Stimulated activated CD4-positive, alpha-beta T cell treated with anti-CD3 and anti-CD28 coated beads, Interleukin-1b, Interleukin-23, amount 100 ng/mL, for 1 hour (primary cell): ENCODE measurements at places on chromosomes 4 and X.

DNA sequence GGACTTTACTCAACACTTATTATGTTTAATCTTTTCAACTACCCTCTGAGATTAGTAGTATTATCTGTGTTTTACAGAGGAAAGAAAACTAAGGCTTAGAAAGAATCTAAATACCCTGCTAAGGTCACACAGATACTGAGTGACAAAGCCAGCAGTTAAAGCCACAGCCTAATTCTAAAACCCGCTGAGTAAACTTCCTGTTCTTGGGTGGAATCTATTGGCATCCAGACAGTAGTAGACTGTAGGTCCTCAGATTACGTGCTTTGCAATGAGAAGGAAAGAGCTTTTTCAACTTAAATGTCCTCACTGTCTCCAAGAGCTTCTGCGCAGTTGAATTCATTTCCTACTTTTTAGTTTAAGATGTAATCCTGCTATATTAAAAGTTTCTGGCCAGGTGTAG is 126.0 kb downstream of the TENM3 start:
- no peak for DNase-seq

DNA sequence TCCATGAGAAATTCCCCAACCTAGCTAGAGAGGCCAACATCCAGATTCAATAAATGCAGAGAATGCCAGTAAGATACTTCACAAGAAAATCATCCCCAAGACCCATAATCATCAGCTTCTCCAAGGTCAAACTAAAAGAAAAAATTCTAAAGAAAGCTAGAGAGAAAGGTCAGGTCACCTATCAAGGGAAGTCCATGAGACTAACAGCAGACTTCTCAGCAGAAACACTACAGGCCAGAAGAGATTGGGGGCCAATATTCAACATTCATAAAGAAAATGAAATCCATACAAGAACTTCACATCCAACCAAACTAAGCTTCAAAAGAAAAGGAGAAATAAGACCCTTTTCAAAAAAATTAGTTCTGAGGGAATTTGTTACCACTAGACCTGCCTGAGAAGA is 118.8 kb upstream of the ANXA10 start:
- no peak for DNase-seq

DNA sequence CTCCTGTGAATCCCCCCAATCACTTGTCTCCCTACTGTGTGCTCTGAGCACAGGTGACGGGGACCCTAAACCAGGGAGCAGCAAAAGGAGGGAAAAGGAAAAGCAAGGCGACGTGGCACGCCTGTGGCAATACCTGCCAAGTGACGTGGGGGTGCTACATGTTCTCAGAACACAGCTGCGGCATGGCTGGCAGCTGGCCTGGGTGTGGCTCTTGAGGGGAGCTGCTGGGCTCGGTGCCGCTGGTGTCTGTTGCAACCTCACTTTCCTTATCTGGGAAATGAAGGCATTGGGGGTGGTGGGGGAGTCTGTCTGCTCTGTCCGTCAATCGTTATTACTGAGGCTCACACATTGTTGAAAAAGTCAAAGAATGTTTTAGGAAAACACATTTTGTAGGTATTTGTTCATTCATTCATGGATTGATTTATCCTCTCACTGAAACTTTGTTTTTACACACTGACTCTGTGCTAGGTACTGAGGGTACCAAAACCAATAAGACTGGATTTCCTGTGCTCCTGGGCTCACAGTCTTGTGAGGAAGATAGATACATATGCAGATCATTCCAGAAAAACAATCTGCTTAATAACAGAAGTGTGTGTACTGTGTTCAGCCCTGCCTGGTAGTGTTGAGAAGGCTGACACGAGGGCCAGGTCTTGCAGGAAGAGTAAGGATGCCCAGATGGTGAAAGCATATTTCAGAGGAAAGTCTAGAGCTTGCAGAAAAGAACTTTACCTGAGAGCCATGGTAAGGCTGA is 217.6 kb downstream of the PTTG2 start:
- DNase-seq = no peak

DNA sequence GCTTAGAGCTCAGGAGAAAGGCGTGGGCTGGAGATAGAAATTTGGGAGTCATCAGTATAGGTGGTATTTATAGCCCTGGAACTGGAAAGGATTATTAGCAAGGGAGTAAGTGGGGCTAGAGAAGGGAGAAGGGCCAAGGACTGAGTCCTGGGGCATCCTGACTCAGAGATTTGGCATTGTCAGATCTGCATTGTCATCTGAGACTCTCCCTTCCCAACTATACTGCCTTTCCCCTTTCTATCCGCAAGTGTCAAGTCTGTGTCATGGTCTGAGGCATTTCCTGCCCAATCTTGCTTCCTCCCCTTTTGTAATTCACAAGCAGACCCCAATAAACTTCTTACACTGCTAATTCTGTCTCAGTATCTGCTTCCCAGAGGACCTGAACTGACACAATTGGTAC is 24.4 kb upstream of the SLC25A43 start:
- no peak for DNase-seq

DNA sequence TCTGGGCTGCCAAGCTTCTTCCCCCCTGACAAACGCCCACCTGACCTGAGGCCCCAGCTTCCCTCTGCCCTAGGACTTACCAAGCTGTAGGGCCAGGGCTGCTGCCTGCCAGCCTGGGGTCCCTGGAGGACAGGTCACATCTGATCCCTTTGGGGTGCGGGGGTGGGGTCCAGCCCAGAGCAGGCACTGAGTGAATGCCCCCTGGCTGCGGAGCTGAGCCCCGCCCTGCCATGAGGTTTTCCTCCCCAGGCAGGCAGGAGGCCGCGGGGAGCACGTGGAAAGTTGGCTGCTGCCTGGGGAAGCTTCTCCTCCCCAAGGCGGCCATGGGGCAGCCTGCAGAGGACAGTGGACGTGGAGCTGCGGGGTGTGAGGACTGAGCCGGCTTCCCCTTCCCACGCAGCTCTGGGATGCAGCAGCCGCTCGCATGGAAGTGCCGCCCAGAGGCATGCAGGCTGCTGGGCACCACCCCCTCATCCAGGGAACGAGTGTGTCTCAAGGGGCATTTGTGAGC is 37.0 kb downstream of the HTRA3 start:
- DNase-seq = no peak

DNA sequence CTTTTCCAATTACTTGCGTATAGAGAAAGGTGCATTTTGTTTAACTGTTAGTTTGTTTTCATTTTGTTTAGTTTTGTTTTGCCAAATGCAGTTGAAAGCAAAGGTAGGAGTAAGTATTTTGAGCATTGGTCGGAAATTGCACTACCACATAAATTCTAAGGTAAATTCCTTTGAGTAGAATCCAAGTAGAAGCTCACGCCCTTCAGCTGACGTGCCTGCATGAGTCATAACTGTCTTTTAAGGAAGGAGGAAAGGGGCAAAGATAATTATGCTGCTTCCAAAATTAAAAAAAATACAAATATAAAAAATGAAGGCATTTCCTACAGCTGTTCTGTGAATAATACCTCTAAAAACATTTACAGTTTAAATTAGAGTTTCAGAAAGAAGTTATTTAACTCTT is 110.2 kb upstream of the MYOZ2 start:
- no peak for DNase-seq

DNA sequence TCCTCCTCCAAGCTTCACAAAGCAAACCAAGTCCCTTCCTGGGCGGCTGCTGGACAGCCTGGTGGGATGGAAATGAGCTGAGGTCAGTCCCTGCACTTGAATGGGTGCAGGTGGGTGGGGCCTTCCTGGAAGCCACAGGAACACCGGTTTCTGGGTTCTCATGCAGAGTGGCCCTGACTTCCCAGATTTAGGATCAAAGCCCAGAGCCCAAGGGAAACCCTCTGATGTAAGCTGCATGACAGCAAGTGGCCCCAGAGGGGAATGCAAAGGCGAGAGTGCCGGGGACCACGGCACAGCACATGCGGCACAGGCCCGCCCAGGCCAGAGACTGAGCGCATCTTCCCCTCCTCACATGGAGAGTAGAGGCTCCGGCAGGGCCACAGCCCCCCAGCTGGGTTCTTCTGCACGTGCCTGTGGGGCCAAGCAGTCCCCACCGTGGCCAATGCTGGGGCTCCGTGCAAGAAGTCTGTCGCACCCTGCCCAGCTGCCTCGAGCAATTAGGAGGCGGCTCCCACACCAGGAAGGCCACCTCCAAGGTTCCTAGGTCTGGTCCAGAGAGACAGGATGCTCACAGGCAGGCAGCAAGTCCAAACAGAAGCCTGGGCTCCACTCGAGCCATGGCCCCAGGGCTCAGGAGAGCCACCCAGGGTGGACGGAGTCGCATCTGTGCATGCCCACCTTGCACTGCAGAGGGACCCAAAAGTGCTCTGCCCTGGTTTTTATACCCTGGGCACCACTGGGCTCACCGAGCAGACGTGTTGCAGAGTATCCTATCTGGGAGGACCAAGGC is 83.0 kb downstream of the HTRA3 start:
- DNase-seq = no peak

DNA sequence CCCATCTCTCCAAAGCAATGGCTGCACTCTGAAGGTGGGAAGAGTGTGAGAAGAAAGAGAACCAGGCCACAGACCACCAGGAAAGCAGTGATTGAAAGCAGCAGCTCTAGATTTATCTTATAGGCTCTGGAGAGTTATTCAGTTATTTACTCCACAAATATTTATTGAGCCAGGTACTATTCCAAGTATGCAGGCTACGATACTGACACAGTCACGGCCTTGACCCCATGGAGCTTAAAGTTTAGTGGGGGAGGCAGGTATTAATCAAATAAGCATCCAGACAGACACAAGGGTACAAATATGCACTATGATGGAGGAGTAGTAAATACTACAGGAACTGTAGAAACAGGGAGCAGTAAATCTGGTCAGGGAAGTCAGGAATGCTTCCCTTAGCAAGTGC is 2.8 kb downstream of the TMEM185A start:
- no peak for DNase-seq

GRCh38 chrX:21946925-21947641 is 6.6 kb downstream of the SMS start:
- DNase-seq = no peak

- DNase-seq = no peak
Observed at GRCh38 chrX:139881130-139881529, 51.7 kb downstream of the ATP11C start.

- no peak for DNase-seq
Observed at GRCh38 chrX:4764888-4765287, 1051.4 kb upstream of the PRKX start.

DNA sequence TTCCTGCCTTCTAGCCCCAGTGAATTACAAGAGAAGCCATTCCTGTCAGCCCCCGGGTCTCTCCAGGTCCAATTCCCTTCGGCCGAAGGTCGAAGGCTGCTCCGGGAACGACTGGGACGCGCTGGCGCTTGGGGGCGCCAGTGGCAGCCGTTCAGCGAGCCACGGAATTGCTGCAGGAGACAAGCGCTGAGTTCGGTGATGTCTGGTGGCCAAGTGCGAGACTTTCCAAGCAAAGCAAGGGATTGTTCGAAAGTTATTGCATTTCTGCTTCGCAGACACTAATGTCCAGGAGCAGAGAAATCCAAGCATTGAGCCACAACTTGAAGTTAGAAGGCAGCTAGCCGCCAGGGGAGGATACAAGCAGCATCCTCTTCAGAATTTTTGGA is 1.1 kb upstream of the DKK2 start:
- no peak for DNase-seq

DNA sequence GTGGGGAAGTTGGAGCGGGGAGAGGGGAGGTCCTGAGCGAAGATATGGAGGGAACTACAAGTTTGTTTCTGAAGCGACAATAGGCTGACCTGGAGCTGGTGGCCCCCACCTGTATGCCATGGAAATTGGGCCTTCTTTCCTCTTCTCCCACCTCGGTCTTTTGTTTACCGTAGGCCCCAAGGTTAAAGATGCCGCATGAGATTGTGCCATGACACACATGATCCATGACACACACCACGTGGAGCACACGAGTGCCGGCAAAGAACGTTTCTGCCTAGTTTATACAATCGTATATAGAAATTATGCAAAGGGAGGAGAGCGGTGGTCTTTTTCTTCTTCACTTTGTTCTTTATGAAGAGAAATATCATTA is 408 bp downstream of the TMEM33 start:
- DNase-seq = no peak

GRCh38 chr4:120472447-120473131 is 405.9 kb upstream of the MAD2L1 start:
- no peak for DNase-seq

DNA sequence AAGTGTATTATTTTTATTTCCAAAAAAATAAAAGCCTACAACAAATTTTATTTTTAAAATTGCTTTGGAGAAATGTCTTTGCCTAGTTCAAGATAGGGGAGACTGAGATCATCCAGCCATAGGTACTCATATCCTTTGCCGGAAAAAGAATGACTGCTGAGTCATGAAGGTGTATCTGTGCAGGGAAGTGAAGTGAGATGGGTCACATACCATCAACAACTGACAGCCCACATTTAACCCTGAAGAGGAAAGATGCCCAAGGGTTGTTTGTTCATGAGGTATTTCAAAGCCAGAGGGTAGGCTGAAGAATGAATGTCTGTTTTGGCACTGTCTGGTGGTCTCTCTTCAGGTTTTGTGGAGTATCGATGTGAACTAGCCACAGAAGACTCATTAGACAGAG is 106.7 kb upstream of the TTC29 start:
- no peak for DNase-seq

DNA sequence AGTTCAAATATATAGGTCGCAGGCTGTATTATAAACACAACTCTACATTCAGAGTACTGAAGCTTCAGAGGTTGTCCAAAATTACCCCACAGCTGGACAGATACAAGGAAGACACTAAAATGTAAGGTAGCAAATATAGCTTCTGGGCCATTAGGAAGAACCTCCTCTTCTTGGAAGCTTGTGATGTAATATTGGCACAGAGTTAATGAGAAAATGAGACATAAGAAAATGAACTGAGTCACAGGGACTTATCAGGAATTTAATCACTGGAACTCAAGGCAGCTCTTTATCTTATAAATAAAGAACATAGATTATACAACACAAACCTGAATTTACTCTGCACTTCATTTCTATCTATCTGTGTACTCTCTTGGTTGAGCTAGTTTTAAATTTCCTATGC is 344.7 kb downstream of the PCDH10 start:
- no peak for DNase-seq

DNA sequence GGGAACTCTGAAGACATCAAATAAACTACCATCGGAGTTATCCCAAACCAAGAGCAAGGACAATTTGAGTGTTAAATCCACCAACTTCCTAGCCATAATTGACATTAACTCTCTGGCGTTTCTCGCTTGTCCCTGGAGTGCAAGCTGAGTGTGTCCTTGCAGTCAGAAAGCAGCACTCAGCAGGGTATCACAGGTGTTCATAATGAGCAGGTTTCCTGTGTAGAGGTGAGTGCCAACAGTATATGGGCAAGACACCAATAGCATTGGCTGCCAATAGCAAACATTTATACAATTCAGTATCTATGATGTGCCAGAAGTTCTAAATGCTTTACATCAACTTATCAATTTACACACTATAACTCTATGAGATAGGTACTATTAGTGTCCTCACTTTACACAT is 11.2 kb downstream of the BLTP1 start:
- DNase-seq = no peak

GRCh38 chr4:67762086-67762485 is 7.9 kb upstream of the GNRHR start:
- DNase-seq = no peak

DNA sequence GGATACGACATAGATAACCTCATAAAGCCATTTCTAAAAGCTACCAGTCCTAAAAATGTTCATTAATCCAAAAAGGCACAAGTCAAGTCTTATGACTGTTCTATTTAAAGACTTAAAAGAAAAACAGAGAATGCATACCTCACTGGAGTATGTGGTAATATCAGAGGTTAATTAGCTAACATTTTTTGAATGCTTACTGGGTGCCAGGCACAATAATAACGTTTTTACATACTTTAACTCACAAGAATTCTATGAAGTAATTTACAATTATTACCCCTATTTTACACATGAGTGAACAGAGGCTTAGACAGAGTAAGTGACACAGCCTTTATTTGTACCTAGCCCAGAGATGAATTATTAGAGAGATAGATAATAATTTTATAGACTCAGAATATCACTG is 207.5 kb downstream of the PDGFC start:
- no peak for DNase-seq

- DNase-seq = no peak
Observed at GRCh38 chrX:71650333-71650969, 16.9 kb upstream of the LOC101059915 start.
